ENCODE measurements at places on chromosomes 13 and 19.

DNA sequence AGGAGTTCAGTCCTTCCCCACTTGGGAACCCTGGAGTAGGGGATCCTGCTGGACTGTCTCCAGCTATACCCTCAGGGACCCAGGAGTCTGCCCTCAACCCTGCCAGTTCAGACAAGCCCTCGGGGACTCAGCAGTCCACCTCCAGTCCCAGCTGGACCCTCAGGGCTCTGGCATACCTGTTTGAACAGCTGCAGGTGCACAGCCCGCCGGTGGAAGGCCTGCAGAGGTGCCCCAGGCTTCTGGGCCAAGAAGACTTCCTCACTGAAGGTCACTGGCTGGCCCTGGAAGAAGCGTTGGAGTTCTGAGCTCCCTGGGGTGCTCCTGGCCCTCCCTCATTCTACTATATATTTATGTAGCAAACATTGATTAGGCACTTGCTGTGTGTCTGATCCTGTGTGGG, 8.6 kb downstream of the CRB3 start:
- DNase-seq, result no peak

DNA sequence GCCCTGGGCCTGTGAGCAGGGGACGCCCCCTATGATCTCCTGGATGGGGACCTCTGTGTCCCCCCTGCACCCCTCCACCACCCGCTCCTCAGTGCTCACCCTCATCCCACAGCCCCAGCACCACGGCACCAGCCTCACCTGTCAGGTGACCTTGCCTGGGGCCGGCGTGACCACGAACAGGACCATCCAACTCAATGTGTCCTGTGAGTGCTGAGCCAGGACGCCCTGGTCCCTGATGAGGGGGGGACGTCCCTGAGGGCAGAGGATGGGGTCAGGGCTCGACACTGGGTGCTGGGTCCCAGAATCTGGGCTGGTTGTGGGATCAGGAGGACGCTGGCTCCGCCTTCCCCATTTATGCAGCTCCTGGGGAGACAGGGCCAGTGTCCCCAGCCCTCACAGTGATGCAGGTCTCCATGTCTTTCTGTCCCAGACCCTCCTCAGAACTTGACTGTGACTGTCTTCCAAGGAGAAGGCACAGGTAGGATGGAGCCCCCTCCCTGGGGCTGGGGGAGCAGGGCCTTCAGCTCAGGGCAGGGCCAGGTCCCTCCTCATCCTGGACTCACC, 2.5 kb downstream of the SIGLEC7 start:
- no peak for DNase-seq

DNA sequence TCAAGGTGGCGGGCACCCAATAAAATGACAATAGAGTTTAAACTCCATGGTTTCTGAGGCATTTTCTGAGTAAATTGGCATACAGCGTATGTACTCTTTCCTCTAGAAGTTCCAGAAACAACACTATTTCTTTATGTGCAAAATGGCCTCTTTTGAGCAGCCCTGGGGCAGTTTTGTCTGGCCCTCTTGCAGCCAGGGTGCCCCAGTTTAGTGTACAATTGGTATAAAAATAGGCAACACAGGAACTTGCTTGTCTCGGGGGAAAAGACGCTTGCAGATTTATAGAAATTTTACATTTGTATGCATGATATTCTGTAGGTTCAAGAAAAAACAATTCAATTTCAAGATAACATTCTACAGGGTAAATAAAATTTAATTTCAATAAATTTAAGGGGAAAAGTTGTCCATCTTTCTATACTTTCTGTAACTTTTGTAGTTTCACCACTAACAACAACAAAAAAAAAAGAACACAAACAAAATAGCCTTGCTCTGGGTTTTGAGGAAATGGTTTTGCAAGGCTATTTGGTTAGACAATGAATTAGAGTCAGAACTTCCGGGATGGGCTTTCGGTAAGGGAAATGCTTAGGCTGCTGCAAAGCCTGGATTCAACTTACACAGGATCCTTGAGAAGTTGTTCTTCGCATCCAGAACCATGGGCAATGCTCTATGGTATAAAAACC, 45.3 kb downstream of the LRCH1 start:
- DNase-seq, result no peak

GRCh38 chr19:531753-532560, at the start of gene CDC34:
CDC34 (plus strand) TSS chr19:531760; CDS start chr19:531932, 172 bp downstream.
- no peak for DNase-seq

DNA sequence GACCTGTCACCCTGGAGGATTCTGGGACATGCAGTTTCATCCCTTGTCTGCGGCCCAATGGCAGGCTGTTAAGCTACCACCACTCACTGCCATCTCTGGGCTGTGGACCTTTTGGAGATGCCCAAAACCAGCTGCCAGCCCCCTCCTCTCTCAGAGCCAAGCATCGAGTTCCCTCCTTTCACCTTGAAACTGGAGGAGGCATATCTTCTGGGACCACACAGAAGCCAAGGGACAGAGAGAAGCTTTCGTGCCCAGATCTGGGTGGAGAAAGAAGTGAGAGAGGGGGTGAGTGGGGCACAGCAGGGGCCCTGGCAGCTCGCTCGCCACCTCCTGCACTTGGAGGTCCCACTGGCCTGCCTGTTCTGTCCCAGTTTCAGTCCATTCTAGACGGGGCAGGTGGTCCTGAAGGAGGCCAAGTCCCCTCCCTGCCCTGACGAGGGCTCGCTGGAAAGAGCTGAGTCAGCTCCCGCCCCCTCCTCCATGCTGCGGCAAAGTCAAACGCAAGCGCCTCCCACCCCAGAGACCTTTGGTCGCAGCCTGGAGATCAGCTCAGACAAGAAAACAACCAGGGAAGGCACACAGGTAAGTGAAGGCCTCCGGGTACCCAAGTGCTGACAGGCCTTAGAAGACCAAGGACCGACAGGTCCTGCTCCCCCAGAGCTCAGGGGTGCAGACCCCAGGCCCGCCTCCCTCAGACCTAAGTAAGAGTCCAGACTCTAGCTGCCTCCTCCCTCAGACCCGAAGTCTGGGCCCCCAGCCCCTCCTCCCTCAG, 3.8 kb downstream of the BCAT2 start:
- DNase-seq, result no peak

- DNase-seq, result no peak
Measured at GRCh38 chr13:77219401-77219800, 107.5 kb downstream of the MYCBP2 start.

GRCh38 chr13:110359840-110360301, 52.8 kb downstream of the COL4A2 start:
- DNase-seq, result no peak

GRCh38 chr19:1590641-1591397, 1.8 kb downstream of the MBD3 start:
- peak; percentile 32 for DNase-seq

DNA sequence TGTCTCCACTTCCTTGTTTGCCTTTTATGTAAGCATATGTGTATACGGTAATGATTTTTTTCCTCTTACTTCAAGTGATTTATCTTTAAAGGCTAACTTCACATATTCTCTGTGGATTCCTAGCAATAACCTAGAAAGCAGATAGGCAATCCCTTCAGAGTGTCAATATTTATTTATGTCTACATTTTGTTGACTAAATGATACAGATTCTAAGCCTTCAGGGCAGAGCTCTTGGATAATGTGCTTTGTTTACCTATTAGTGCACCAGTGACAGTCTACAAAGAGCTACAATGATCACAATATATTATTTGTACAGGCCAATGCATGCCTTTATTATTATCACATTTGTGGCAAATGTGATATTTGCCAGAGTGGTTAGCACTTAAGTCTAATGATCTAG, 406.2 kb downstream of the EFNB2 start:
- DNase-seq, result no peak

DNA sequence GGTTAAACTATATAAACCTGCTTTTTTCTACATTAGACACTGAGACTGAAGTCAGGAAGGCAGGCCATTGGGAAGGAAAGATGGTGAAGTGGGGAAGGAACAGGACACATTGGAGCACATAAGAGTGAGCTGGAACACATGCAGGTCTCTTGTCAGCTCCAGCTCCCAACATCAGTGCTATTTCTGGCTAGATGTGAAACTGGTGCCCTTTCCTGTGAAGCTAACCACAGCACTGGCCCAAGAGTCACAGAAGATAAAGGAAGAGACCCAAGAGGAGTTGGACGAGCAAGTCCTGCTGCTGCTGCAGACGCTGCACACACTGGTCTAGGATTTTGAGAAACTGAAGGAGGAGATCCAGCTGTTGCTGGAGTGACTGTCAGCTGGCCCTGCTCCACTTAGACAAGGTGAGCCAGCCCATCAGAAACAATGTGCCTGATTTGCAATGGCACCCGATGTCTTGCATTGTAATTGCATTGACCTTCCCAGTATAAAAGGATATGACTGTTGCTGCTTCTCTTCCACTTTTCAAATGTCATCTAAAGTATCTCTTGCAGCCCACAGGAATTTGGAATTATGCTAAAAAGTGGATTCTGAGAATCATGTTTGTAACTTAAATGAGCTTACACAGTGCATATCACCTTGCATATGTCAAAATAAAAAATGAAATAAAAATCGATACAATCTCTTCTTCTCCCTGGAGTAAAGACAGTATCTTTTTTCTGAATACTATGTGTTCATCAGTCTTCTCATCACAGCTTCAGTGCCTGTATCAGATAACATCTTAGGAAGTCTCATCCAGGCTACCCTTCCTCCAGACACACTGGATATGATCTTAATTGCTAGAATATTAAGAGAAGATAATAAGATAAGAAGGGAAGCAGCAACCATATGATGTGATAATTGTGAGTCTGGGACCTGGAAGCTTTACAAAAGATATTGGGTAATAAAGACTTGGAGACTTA, 230.7 kb upstream of the SPRY2 start:
- no peak for DNase-seq

DNA sequence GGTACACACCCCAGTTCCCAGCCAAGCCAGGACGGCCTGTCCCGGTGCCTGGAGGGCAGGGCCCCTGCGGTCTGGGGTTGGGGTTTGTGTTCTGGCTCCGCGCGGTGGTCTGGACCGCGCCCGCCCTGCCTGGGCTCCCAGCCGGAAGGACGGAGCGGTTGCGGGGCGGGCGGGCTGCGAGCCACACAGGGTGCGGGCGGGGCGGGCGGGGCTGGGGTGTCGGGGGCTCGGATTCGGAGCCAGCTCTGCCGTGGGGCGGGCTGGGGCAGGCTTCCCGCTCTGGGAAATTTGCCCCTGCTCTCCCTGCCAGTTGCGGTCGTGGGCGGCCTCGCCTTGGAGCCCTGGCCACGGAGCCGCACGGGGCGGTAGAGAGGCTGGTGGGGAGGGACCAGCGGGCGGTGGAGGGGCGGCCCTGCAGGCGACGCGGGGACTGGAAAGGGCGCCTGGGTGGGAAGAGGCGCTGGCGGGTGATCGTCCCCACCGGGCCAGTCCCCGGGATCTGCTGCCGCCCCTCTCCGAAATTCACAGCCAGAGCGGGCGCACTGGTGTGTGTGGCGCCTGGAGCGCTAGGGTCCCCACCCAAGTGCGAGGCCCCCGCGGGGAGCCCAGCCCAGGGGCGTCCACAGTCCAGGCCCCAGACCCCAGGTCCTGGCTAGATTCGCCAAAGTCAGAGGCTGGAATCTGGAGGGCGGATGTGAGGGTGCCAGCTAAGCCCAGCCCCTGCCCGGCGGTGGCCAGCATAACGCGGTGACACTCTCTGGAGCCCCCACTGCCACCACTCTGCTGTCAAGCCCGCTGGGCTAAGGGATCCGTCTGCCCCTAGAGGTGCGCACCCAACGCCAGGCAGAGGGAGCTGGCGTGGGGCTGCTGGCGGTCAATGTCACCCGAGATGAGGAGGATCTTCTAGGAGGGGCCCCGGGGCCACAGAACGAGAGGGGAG, 11.0 kb upstream of the ZNF492 start:
- no peak for DNase-seq

DNA sequence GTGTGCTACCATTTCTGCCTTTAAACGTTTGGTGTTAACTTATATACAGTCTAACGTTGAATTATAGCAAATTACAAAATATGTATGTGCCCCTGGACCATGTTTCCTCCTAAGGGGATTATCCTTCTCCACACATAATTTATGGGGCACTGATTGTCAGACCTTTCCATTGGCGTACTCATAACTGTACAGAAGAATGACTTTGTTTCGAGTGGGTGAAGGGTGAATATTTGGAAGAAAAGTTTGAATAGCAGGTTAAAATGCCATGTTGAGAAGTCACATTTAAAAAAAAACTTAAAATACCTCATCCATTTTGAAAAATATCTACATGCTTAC, 58.8 kb downstream of the SLC10A2 start:
- DNase-seq, result no peak

DNA sequence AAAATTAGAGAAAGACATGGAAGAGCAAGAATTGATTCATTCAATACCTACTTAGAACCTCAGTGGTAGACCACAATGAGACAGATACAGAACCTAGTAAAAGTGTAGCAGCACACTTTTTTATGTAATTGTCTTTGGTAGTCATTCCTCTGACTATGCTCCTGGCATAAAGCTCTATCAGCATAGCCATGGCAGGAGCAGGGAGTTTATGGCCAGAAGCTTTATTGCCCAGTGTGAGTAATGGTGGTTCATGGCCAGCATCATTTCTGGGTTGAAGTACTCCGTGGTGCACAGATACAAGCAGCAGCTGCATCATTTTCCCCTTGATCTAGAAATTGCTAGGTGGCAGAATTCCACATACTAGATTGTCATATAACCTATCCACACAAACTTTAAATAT, 352.6 kb downstream of the TBC1D4 start:
- DNase-seq, result no peak

GRCh38 chr19:32254509-32254890, 90.9 kb upstream of the ZNF507 start:
- DNase-seq, result no peak

DNA sequence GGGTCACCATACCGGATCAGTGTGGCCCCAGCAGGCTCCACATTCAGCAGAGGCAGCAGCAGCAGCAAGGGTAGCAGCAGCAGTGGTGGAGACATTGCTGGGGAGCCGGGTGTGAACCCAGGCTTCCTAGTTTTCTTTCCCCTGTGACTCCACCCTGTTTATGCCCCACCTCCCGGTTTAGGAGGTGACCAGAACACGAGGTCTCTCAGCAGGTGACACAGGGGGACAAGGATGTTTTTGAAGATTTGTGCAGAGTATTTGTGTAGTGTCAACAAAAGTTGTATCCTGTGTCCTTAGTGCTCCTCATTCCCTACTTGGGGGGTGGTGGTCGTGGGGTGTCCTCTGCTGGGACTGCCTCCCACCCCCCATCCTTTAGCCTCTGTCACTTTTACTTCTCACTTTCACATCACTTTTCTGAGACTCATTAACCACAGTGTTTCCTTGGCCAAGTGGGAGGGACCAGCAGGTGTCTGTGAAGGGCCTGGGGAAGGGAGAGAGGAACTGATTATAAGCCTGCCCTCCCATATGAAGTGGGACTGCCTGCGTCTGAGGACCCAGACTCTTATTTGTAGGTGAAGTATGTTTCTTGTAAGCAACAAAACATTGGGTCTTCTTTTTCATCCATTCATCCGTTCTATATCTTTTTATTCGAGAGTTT, 15.6 kb upstream of the KCNC3 start:
- no peak for DNase-seq

DNA sequence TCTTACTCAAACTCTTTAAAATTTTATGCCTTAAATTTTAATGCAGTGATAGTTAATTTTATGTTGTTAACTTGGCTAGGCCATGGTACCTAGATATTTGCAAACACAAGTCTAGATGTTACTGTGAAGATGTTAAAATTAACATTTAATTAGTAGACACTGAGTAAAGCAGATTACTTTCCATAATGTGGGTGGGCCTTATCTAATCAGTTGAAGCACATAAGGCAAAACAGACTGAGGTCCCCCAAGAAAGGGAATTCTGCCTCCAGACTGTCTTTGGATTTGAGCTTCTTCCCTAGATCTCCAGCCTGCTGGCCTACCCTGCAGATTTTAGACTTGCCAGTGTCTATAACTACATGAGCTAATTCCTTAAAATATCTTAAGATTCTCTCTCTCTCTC, 294.0 kb downstream of the ENOX1 start:
- no peak for DNase-seq
